ENCODE measurements at places on chromosomes 1 and 21. TPM values are rescaled to one million over a fixed set of nuclear protein-coding genes. Genes with fewer than 3 reads are reported as not detected.

The DIO1 gene
- total RNA-seq: not detected

The HSD3B1 gene
- not detected for total RNA-seq

DNA sequence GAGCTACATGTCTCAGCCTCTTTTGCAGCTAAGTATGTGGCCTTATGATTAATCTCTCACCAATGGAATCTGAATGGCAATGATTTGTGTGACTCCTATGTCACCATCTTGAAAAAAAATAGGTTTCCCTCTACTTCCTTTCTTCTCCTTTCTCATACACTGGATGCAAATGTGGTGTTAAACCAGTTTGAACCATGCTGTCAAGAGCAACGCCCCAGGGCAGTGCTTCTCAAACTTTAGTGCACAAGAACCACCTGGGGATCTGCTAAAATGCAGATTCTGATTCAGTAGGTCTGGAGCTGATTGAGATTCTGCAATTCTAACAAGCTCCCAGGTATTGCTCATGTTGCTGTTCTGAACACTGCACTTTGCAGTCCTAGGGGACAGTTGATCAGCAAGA, 44.7 kb upstream of the ZNF644 start:
- peak; percentile 68 for DNase-seq

The OR10K1 gene
- not detected for total RNA-seq

GRCh38 chr1:32767641-32768040, 49.5 kb downstream of the YARS1 start:
- no peak for DNase-seq

All from esophagus muscularis mucosa (tissue), 4 donors.